ENCODE measurements at places on chromosomes 4 and X. TPM values are rescaled to one million over a fixed set of nuclear protein-coding genes. Genes with fewer than 3 reads are reported as not detected.

DNA sequence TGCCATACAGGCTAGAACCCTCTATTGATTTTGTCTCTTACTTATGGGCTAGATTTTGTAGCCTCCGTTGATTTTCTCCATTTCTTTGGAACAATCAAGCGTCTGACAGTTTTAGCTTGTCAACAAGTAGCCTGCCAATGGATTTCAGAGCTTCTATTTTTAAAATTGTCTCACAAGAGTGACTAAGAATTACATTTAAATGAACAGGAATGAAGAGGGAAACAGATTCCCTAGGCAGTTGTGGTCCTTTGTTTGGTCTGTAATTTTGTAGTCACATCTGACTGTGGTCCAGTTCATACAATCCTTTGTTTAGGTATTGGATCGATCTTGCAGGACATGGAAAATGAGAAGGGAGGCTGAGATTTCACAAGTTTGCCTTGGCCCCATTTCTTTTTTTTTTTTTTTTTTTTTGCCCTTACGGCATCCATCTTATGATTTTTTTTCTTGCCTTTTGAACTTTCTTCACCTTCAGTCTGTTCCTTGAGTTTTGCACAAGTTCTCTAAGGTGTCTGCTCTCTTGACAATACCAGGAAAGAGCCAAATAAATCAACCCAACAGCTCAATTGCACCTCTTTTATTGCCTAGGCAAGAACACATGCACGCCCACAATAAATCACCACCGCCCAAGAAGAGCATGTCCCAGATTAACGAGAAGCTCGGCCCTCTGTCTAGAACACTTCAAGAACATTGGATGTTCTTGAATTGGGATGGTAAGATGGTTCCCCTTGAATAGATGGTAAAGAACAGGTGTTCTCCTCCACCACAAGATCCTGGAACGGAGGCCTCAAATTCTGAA is 86.5 kb upstream of the EGFL6 start:
- no peak for DNase-seq

GRCh38 chrX:112654871-112655270 is 24.9 kb downstream of the LHFPL1 start:
- no peak for DNase-seq

DNA sequence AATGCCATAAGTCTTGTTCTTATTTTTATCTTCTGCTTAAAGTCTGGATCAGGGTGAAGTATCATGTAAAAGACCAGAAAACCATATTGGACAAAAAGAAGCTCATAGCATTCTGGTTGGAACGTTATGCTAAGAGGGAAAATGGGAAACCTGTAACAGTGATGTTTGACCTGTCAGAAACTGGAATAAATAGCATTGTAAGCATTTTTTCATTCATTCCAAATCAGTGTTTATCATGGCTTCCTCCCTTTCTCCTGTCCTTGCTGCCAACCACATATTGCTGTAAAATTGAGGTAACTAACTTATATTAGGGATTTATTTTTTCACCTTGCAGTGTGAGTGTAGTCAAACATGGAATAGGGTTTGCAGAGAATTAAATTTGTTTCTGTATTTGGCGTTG is 23.8 kb downstream of the MOSPD2 start:
- no peak for DNase-seq

- no peak for DNase-seq
These were observed 62.3 kb downstream of the UCHL1 start for GRCh38 chr4:41318839-41319530.

- DNase-seq = no peak
These were observed 128.4 kb downstream of the PPP3CA start for GRCh38 chr4:101218894-101219293.

DNA sequence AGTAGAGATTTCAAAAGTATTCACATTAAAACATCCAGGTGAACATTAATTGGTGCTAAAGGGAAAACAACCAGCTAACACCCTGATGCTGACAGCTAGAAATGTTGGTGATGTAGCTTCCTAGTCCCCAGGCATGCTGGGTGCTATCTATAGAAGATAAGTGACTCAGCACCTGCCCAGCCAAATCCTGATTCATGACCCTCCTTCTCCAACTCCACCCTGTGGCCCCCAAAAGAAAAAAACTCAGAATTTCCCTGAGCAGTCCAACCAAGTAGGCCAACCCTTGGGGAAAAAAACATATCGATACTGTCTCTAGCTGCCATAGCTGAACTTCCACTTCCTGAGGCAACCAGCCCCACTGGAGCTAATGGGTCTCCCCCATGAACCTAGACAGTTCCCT is 197.6 kb upstream of the KLF3 start:
- DNase-seq = no peak

- DNase-seq = no peak
These were observed 113.5 kb upstream of the FAM9A start for GRCh38 chrX:8914681-8915080.

- no peak for DNase-seq
These were observed 5.0 kb upstream of the MSANTD1 start for GRCh38 chr4:3244002-3244401.

GRCh38 chrX:125340490-125340889 is 20.8 kb downstream of the TEX13C start:
- DNase-seq = no peak

GRCh38 chr4:158814636-158815330 is 46.0 kb downstream of the FNIP2 start:
- no peak for DNase-seq

- no peak for DNase-seq
These were observed 345.1 kb downstream of the ARHGAP10 start for GRCh38 chr4:148076964-148077363.

DNA sequence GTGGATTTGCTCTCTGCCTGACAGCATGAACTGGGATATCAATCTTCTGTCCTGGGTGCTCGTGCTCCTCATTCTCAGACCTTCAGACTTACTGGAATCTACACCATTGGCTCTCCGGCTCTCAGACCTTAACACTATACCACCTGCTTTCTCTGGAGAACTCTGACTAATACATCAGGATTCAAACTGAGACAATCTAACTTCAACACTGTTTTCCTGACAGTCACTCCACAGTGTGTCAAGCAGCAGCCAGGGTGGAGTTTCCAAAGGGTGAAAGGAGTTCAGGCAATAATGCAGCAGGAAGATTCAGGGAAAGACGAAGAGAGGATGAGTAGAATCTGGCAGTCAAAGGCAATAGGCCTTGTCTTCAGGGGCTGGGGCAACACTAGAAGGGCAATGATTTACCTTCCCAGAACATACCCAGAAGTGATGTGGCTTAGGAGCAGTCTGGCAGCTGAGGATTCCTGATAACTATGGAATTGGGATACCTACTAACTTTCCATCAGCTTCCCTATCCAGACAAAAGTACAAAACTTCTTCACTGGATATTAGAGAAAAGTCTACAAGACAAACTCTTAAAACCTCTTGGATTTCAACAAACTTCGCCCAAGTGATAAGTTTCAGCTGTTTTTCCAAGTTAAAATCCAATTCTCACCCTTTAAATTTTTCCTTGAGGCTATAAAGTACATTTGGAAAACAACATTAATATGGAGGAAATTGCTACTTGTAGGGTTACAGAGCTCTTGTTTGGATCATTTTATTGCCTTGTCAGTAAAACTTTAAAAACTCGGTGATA is 58.4 kb upstream of the SLIT2 start:
- DNase-seq = no peak

- no peak for DNase-seq
These were observed 3.9 kb downstream of the FABP2 start for GRCh38 chr4:119317990-119318389.

USP51 gene
- total RNA-seq = 0.34 TPM

RGN gene
- 4.4 TPM for total RNA-seq

TAF7L gene
- total RNA-seq = not detected

EFHC2 gene
- not detected for total RNA-seq

PNMA3 gene
- total RNA-seq = not detected

ADAD1 gene
- total RNA-seq = not detected

IL15 gene
- total RNA-seq = 1.4 TPM

DOK7 gene
- total RNA-seq = 47.5 TPM

C4orf36 gene
- not detected for total RNA-seq

TEX13C gene
- total RNA-seq = not detected

SLC2A9 gene
- 0.71 TPM for total RNA-seq

MAGEE2 gene
- not detected for total RNA-seq

ERCC6L gene
- not detected for total RNA-seq

CYSLTR1 gene
- 0.48 TPM for total RNA-seq

SMIM10L2A gene
- total RNA-seq = 0.14 TPM

Measured in psoas muscle (tissue), 8 donors.